ENCODE measurements at places on chromosomes 3 and 15. TPM values are rescaled to one million over a fixed set of nuclear protein-coding genes. Genes with fewer than 3 reads are reported as not detected.

CADPS gene
- 2.4 TPM for polyA plus RNA-seq

- no peak for DNase-seq
These were observed 326.2 kb downstream of the RYR3 start for GRCh38 chr15:33636958-33637357.

TF gene
- polyA plus RNA-seq: 79.0 TPM

GRCh38 chr15:89975482-89976245 lies 25.5 kb upstream of the ZNF710 start:
- no peak for DNase-seq

Data from left renal pelvis (tissue), 4 donors.